OCI-LY7 (cell line): ENCODE measurements at places on chromosomes 2 and 18. TPM values are rescaled to one million over a fixed set of nuclear protein-coding genes. Genes with fewer than 3 reads are reported as not detected.

The ANKRD30BL gene
- total RNA-seq = 0.79 TPM in 1 of 2 replicates, not detected in the other

The DNAJC27 gene
- total RNA-seq = 6.6 and 9.4 TPM in 2 replicates

The NEUROD1 gene
- not detected in 2 replicates for total RNA-seq

The CERKL gene
- total RNA-seq = not detected in 2 replicates

The CDH19 gene
- total RNA-seq = not detected in 2 replicates

The PREB gene
- total RNA-seq = 96.8 and 106 TPM in 2 replicates

The SPP2 gene
- not detected in 2 replicates for total RNA-seq

The TRPM8 gene
- not detected in 2 replicates for total RNA-seq

The SERPINB5 gene
- not detected in 2 replicates for total RNA-seq

The NRP2 gene
- total RNA-seq = 2.1 and 2.6 TPM in 2 replicates

The GCC2 gene
- total RNA-seq = 43.9 and 51.1 TPM in 2 replicates

The HOXD11 gene
- total RNA-seq = not detected in 2 replicates

The LDLRAD4 gene
- 26.2 and 31.6 TPM in 2 replicates for total RNA-seq

The PSMA8 gene
- total RNA-seq = 0.19 and 0.37 TPM in 2 replicates

The BCL11A gene
- 163 and 167 TPM in 2 replicates for total RNA-seq

The LIMS1 gene
- total RNA-seq = 66.6 and 74.7 TPM in 2 replicates

The MOCOS gene
- not detected in 2 replicates for total RNA-seq

The DBI gene
- total RNA-seq = 309 and 338 TPM in 2 replicates

The PROM2 gene
- total RNA-seq = 1.2 TPM in 1 of 2 replicates, not detected in the other

The SLC23A3 gene
- total RNA-seq = 3.1 and 6.7 TPM in 2 replicates

The INHA gene
- total RNA-seq = not detected in 2 replicates

The ANKRD29 gene
- total RNA-seq = not detected in 2 replicates

The LYPD1 gene
- 1.4 and 2.0 TPM in 2 replicates for total RNA-seq

The INPP5D gene
- total RNA-seq = 92.6 and 109 TPM in 2 replicates
